Cortex of kidney (tissue), 1 donor: ENCODE measurements at places on chromosomes 5 and 9.

GRCh38 chr5:157549283-157549629 lies 26.3 kb downstream of the ADAM19 start:
- DNase-seq = no peak

- no peak for DNase-seq
These were observed 149.8 kb upstream of the PPP1R26 start for GRCh38 chr9:135329571-135330306.

GRCh38 chr5:79931866-79932265 lies 59.2 kb downstream of the MTX3 start:
- no peak for DNase-seq

GRCh38 chr5:126562823-126563222 lies 32.2 kb downstream of the ALDH7A1 start:
- no peak for DNase-seq

GRCh38 chr5:74145951-74146350 lies 494.6 kb downstream of the ENC1 start:
- DNase-seq = no peak

GRCh38 chr5:138844812-138845513 lies 30.2 kb downstream of the LRRTM2 start:
- no peak for DNase-seq

- no peak for DNase-seq
These were observed 2111.3 kb downstream of the MAT2B start for GRCh38 chr5:165616490-165617405.

GRCh38 chr5:180389252-180390101 lies 36.3 kb upstream of the GFPT2 start:
- DNase-seq = no peak

DNA sequence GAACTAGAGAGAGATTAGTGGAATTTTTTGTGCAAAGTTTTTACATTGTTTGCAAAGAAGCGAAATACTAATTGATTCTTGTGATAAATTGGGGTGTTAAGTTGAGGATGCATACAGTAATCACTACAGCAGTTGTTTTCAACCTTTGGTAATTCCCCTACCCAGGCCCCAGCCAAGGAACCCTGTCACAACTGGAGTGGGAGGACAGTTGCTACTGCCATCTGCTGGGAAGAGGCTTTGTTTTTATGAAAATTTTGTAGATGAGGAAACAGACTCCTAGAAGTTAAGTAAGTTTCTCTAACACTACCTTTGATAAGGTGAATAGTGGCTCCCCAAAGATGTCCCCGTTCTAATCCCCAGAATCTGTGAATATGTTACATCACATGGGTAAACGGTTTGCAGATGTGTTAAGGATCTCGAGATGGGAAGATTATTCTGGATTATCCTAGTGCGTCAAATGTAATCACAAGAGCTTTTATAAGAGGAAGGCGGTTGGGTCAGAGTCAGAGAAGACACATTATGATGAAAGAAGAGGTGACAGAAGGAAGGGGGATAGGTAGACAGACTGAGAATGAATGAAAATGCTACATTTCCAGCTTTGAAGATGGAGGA lies 34.0 kb upstream of the PPP1R2B start:
- DNase-seq = no peak

DNA sequence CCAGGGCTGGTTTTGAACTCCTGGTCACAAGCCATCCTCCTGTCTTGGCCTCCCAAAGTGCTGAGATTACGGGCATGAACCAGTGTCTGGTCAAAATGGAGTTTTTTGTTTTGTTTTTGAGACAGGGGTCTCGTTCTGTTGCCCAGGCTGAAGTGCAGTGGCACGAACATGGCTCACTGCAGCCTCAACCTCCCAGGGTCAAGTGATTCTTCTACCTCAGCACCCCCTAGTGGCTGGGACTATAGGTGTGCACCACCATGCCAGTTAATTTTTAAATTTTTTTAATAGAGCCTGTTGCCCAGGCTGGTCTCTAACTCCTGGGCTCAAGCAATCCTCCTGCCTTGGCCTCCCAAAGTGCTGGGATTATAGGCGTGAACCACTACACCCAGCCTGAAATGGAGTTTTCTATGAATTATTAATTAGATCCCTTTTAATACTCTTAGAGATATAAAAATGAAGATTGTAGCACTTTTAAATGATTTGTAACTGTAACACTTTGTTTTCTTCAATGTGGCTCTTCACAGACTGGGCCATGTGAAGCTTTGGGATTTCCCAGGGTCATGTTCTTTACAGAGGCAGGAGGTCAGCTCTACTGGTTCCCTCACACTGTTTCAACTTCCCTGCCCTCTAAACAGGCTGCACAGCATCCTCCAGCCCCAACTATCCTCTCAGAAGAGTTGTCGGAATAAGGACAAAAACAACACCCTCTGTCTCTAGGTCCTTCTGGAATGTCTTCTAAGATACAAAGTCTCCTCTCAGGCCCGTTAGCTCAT lies 32.7 kb upstream of the SPARC start:
- no peak for DNase-seq

- DNase-seq = no peak
These were observed 72.0 kb downstream of the RETREG1 start for GRCh38 chr5:16544607-16545374.

GRCh38 chr5:171725205-171725601 lies 60.4 kb upstream of the SMIM23 start:
- no peak for DNase-seq

DNA sequence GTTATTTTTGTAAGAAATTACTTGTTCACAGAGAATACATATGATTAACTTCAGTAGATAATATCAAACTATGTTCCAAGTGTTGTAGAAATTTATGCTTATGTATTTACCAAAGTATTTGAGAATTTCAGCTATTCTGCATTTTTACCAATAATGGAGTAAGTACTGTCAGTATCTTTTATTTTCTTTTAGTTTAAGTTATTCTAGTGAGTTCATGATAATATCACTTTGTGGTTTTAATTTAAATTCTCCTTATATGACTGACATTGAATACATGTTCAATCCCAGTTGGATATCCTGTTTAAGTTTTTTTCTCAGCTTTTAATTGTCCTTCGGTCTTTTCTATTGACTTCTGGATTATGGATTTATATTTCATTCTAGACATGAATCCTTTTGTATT lies 1024.6 kb downstream of the EFNA5 start:
- DNase-seq = no peak

DNA sequence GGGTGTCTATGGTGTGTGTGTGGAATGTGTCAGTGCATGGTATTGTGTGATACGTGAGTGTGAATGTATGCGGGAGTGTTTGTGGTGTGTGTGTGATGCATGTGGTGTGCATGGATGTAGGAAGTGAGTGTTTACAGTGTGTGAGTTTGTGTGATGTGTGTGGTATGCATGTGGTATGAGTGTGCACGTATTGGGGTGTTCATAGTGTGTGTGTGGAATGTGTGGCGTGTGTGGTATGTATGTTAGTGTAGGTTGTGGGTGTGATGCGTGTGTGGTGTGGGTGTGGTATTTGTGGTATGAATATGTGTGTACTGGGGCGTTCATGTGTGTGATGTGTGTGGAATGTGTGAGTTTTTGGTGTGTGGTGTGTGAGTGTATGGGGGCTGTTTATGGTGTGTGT lies 40.1 kb upstream of the BICD2 start:
- DNase-seq = no peak

- no peak for DNase-seq
These were observed 269.4 kb upstream of the PTGER4 start for GRCh38 chr5:40410231-40410861.

- DNase-seq = no peak
These were observed 226.7 kb downstream of the AGTPBP1 start for GRCh38 chr9:85515021-85515420.

DNA sequence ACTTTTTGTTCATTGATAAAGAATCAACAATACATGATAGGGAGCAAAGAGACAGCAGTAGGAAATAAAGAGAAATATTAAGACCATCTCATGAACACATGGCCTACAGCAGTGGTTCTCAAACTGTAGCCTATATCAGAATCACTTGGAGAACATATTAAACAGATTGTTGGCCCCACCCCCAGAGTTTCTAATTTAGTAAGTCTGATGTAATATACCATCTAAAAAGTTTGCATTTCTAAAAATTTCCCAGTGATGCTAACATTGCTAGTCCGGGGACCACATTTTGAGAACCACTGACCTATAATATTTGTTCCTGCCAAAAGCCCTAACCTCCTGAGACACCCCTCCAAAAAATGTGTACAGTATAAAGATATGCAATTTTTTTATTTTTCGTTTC lies 306.2 kb upstream of the NREP start:
- DNase-seq = no peak

DNA sequence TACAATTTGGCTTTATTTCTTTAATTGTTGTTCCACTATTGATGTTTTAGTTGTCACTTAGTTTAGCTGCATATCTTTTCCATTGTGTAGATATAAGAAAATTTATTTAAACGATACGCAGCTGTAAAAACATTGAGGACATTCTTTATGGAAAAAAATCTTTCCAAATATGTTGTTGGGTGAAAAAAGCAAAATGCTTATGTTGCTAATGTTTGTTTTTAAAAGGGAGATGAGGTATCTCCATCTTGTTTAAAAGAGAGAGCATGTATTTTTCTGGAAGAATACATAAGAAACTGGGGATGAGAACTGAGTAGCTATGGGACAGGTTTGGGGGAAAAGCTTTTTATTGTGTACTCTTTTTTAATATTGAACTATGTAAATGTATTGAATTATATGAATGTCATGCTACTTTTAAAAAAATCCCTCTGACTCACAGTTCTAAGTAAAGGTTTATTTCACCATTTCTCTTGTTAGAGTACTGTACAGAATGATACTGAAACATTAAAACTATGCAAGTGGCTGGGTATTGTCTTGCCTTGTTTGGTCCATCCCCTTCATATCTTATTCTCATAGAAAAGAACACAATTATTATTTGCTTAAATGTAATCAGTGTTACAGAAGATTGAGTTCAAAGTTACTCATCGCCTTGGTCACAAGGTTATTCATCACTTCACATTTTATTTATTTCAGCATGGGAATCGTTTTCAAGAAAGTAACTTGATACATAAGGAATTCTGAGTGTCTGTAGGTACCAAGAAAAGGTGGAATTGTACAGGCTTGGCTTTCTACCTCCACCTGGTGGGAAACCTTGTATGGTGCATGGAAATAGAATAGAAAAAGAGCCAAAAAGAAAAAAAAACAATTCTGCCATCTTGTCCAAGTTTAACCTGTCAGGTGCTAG lies 85.8 kb downstream of the RIC1 start:
- DNase-seq = no peak

- DNase-seq = no peak
These were observed 12.6 kb upstream of the ACSL6 start for GRCh38 chr5:132024117-132024435.

GRCh38 chr5:87570366-87570765 lies 157.6 kb upstream of the CCNH start:
- DNase-seq = no peak

GRCh38 chr9:127613583-127613954 lies 1.5 kb downstream of the STXBP1 start:
- DNase-seq = no peak

DNA sequence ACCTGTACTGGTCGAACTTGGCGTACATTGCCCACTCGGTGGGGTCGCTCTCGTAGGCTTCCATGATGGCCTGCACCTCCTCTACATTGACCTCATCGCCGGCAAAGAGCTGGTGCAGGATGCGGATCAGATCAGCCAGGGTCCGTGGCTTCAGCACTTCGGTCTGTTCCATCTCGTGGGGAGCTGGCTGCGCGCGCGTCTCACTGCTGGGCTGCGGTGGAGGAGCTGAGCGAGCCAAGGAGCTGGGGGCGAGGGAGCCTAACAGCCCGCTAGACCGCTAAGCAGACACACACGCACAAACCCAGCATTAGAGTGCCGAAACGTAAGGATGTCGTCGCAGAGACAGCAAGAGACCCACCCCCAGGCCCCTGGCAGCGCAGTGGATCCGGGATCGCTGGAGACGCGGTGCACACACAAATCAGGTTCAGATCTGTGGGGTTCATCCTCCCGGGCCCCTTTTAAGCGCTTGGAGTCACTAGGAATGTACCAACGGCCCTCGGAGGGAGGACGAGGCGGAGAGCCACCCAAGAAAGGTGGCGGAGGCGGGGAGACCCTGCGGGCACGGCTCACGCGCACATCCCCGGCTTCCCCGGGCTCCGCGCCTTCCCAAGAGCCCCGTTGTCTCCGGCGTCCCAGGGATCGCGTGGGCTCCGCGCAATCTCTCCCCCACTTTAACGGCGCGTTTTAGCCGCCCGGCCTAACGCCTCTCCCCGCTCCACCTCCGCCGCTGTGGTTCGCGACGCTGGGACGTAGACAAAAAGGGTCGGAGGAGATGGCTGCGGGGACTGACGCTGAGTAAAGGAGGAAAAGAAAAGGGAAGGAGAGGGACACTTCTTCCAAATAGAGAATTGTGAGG lies at the start of gene CDO1:
TSS of gene CDO1 (minus strand) at position 434 of the 856 bp plus-strand sequence. CDS start at position 172, 262 bp downstream.
- DNase-seq = no peak

- DNase-seq = no peak
These were observed 42.9 kb downstream of the FEM1C start for GRCh38 chr5:115501464-115502210.

GRCh38 chr5:86968301-86968753 lies 299.4 kb upstream of the RASA1 start:
- DNase-seq = no peak
